8988T (cell line): ENCODE measurements at places on chromosomes 5 and 9.

GRCh38 chr9:118575341-118576070 lies 793.7 kb downstream of the BRINP1 start:
- no peak for DNase-seq

DNA sequence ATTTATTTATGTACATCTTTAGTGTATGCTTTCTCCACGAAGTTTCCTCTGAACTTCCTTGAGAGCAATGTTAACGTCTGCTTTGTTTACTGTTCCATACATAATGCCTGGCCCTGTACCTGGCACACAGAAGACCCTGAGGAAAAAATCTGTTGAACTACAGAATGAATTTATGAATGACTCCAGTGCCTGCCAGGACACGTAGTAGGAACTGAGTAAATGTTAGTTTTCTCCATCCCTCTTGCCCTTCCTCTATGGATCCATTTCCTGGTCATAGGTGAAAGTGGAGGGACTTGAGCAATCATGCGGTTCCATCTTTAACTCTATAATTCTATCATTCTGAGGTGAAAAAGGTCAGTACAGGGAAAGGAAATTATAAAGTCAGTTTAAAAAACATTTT lies 117.7 kb downstream of the MAPKAP1 start:
- no peak for DNase-seq

DNA sequence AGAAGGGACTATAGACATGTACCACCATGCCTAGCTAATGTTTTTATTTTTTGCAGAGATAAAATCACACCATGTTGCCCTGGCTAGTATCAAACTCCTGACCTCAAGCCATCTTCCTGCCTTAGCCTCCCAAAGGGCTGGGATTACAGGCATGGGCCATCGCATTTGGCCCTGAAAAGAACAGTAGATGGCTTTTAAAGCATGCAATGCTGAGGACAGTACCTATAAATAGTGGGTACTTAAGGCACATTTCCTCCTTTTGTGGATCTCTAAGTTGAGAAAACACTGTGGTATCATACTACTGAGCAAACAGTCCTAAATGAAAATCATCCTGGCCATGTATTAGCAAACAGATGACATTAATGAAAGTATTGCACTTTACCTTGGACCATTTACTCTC lies 119.4 kb downstream of the TTC39B start:
- no peak for DNase-seq

GRCh38 chr5:179323026-179323870 lies 22.0 kb downstream of the ADAMTS2 start:
- DNase-seq: no peak

DNA sequence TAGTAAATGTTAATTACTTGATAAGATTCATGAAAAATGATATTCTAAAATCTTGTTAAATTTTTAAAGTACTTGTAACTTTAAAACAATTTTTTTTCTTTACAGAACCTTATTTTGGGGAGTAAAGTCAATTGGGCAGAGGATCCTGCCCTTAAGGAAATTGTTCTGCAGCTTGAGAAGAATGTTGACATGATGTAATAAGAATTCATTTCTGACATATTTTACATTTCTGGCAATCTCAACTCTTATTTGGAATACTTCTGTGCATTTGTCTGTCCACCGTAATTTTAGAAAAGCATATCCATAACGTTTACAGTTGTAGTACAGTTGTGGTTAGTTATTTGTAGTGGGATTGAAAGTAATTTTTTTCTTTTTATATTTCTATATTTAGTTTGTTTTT lies 20.2 kb downstream of the CENPH start:
- DNase-seq: no peak

DNA sequence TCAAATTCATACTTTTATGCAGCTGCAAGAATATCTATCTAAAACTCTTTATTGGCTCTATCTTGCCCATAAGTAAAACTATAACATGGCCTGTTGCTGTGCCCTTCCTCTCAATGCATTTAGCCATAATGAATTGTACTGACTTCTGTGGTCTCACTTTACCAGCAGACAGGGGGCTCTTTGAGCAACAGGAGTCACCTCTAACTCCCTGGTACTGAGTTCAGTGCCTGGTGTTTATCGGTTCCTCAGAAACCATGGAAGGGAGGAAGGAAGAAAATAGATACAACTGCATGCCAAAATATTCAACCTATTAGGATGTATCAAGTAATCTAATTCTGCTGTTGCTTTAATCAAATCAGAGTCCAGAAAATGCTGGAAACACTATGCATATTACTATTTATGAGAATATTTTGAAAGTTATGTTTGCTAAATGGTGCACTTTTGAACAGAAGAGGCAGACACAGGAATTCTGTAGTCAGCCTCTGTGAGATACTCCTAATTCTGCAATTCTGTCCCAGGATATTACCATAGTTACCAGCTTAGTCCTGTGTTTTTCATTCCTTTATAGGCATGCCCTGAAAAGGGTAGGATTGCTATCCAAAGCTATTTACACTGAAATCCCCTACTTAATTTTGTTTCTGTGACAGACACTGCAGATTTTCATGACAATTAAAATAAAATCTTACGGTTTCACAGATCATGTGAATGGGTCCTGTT lies 89.8 kb downstream of the CD180 start:
- DNase-seq: no peak
